ENCODE measurements at places on chromosomes 2 and 18. TPM values are rescaled to one million over a fixed set of nuclear protein-coding genes. Genes with fewer than 3 reads are reported as not detected.
A peak's percentile ranks its signal among the peaks of the same experiment; 100 is the strongest.

DNA sequence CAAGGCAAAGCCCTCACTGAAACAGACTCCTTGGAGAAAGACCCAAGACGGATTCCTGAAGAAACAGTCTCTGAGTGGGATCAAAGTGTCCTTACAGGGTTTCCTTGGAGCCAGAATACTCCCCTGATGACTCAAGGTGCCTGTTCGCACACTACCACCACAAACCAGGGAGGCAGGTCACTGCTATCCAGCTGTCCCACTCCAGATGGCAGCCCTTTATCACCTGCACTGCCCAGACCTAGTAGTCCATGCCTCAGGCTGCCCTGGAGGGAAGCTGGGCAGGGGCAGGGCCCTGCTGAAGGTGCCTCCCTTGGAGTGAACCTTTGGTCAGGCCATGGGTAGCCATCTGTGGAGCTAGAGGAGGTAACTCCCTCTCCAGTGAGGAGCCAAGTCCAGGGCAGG, 34.1 kb downstream of the TRABD2A start:
- H3K27ac ChIP-seq: no peak overlapping the region
- H3K27me3 ChIP-seq: peaks cover 54% of the 10 kb centered on the region
- no peak overlapping the region for H3K4me3 ChIP-seq
- H3K4me1 ChIP-seq: no peaks in the 10 kb centered on the region
- H3K36me3 ChIP-seq: no peaks in the 10 kb centered on the region
- DNase-seq: no peak

GRCh38 chr2:197001921-197002320, 75.4 kb upstream of the PGAP1 start:
- no peak overlapping the region for H3K4me3 ChIP-seq
- H3K27ac ChIP-seq: no peak overlapping the region
- no peak for DNase-seq
- H3K36me3 ChIP-seq: no peaks in the 10 kb centered on the region

DNA sequence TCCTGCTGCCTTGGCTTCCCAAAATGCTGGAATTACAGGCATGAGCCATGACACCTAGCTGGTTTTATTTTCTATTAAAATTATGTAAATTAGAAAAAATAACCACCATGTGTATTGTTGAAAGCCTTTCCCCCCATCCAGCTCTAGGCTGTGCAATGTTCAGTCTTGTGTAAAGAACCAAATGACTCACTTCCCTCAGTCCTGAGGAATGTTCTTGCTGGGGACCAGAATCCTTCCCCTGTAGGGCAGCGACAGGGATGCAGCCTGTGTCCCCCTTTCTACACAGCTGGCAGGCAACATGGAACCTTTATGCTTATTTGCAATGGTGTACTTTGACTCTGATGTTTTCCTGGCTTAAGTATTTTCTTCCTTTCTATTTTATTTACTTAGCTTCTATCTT, 29.4 kb downstream of the AOX1 start:
- no peak overlapping the region for H3K27ac ChIP-seq
- DNase-seq: peak; percentile 30
- no peaks in the 10 kb centered on the region for H3K36me3 ChIP-seq
- H3K4me1 ChIP-seq: no peaks in the 10 kb centered on the region
- no peak overlapping the region for H3K4me3 ChIP-seq

GRCh38 chr2:237291138-237291792, 122.7 kb downstream of the COL6A3 start:
- H3K4me1 ChIP-seq: peaks cover 31% of the 10 kb centered on the region
- no peaks in the 10 kb centered on the region for H3K27me3 ChIP-seq
- H3K4me3 ChIP-seq: peak overlapping the region; percentile 36
- H3K27ac ChIP-seq: peak overlapping the region; percentile 38

DNA sequence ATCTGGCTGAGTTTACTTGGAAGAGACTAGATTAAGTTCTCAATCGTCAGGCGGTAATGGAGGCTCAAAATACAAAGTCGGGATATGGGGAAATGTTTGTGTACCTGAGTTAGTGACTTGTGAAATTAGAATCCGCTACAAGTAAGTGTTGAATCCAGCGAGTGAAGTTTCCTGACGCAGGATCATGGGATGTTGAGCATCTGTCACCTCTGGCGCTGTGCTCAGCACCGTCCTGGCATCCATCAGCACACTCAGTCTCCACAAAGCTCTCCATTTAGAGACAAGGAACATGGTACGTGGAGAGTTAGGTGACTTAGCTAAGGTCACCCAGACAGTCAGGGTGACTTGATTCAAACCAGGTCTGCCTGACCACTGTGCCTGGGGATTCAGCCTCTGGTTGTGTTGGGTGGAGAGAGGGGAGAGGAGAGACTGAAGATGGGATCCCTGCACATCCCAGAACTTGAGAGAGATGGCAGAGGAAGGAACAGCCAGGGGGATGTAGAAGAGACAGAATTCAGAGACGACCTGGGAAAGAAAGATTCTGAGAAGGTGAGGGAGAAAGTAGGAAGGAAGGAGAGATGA, 251.2 kb downstream of the ACKR3 start:
- no peak overlapping the region for H3K4me3 ChIP-seq
- no peak overlapping the region for H3K27ac ChIP-seq
- peaks cover 30% of the 10 kb centered on the region for H3K27me3 ChIP-seq
- no peaks in the 10 kb centered on the region for H3K36me3 ChIP-seq
- no peaks in the 10 kb centered on the region for H3K4me1 ChIP-seq
- DNase-seq: no peak

Gene DCDC2C
- not detected for total RNA-seq
